Renal cortex interstitium (tissue), 15 donors: ENCODE measurements at places on chromosomes 2 and 18.
A peak's percentile ranks its signal among the peaks of the same experiment; 100 is the strongest.

DNA sequence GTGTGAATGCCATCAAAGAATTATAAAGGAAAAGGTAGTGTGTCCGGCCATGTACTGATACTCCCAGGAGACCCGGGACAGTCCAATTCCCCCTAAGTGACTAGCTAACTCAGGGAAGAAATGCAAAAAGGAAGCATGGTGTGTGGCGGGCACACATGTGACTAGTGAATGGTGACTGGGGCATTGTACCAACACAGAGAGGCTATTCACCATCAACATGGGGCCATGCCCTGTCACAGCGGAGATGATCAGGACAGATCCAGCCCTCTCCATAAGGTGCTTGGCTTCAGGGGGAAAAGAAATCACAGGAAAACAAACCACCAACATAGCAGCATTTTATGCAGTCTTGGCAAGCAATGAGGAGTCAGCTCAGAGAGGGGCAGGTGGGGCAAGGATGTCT lies 34.3 kb downstream of the FAM168B start:
- DNase-seq: no peak

DNA sequence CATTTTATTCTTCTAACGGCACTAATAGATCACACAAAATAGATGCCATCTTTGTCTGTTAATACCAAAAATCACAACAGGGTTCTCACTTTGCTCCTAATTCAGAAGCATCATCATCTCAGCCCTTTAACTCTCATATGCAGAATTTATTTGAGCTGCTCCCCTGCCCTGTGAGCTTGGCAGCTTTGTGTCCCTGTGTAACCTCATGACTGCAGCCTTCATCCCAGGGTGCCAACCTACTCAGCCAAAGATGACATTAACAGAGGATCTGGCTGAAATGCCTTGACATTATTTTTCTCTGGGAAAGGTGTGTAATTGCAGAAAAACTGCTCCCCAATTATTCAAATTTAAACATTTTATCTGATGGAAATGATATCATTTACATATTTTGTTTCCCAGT lies 319.4 kb downstream of the NRXN1 start:
- DNase-seq: no peak

- DNase-seq: no peak
These were observed 17.2 kb upstream of the RPL31 start for GRCh38 chr2:100984892-100985307.

- DNase-seq: no peak
These were observed 15.5 kb downstream of the TTC32 start for GRCh38 chr2:19886261-19886660.

- DNase-seq: peak; percentile 6
These were observed 419.3 kb upstream of the ACVR2A start for GRCh38 chr2:147425437-147426029.

- DNase-seq: no peak
These were observed 95.2 kb downstream of the KLHL14 start for GRCh38 chr18:32677578-32677977.

DNA sequence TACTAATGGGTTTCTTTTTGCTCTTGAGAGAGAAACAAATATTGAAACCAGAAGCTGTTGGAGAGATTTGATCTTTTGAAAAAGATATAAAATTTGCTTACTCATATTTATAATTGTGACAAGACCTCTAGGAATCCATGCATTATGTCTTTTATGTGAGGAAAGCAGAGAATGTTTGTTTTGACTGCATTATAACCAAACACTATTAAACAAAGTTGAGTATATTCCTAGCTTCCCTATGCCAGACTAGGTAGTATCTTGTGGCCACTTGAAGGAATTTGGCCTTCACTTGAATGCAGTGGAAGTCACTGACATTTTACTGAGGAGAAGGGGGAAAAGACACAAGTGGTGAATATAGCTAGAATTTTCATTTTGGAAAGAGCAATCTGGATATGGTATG lies 521.8 kb upstream of the ZEB2 start:
- DNase-seq: no peak

DNA sequence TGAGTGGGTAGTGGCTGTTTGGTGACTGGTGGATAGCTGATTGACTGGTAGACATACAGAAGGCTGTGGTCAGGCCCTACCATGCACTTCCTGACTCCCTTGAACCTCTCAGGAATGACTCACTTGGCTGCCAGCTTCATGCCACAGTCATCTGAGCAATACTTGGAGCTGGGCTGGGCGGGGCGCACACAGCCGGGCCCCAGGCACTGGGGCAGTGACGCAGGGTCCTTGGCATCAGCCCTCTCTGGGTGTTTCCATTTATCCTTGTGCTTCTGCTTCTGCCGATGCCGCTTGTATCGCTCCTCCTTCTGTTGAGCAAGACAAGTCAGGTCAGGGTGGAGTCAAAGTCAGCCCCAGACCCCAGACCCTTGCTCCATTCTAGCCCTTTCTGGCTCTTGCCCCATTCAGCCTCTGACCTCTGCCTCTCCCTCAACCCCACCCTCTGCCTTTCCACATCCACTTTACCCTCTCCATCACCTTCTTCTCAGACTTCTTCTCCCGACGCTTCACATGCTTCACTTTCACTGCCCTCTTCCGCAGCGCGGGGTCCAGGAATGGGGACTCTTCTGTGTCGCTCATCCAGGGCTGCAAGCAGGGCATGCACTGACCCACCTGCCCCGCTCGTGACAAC lies 3.0 kb upstream of the MBD1 start:
- no peak for DNase-seq

- no peak for DNase-seq
These were observed 56.9 kb downstream of the MFSD6 start for GRCh38 chr2:190465060-190465459.

GRCh38 chr2:86617153-86617552 lies 6.5 kb downstream of the RNF103 start:
- no peak for DNase-seq

- DNase-seq: no peak
These were observed 42.1 kb downstream of the ARL5A start for GRCh38 chr2:151786077-151786476.

DNA sequence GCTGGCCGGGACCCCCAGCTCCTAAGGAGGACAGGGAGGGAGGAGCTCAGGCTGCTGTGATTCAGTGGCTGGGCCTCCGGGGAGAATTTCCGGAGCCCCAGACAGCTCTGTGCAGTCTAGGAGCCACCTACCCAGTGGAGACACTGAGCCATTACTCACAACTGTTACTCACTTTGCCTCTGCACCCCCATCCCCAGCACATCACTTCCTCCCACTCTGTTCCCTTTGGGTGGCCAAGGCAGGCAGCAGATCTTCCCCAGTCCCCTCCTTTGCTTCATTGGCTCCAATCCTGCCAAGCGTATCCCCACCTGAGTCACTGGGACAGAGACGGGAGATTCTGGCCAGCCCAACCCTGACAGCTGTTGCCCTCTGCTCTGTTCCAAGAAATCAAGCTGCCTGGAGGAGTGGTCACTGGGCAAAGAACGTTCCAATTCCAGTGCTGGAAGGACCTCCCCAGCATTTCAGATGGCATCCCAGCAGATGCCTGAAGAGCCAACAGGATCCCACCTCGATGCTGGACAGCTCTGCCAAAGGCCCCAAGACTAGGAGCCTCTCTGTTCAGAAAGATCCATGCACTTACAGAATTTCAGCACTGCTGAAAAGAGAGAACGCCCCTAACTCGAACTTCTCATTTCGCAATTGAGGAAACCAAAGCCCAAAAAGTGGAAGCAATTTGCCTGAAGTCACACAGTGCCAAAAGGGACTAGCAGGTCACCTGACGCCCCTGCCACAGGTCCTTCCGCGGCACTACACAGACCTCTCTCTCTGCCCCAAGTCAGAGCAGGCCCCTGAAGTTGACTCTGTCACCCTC lies 68.3 kb downstream of the TNS1 start:
- DNase-seq: no peak

- no peak for DNase-seq
These were observed 537.5 kb downstream of the MBD2 start for GRCh38 chr18:53686965-53687364.

DNA sequence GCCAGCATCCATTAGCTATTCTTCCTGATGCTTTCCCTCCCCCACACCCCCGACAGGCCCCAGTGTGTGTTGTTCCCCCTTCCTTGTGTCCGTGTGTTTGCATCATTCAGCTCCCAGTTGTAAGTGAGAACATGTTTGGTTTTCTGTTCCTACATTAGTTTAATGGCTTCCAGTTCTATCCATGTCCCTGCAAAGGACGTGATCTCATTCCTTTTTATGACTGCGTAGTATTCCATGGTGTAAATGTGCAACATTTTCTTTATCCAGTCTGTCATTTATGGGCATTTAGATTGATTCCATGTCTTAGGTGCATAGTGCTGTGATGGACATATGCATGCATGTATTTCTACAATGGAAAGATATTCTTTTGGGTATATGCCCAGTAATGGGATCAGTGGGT lies 104.7 kb downstream of the TMEM185B start:
- DNase-seq: no peak

DNA sequence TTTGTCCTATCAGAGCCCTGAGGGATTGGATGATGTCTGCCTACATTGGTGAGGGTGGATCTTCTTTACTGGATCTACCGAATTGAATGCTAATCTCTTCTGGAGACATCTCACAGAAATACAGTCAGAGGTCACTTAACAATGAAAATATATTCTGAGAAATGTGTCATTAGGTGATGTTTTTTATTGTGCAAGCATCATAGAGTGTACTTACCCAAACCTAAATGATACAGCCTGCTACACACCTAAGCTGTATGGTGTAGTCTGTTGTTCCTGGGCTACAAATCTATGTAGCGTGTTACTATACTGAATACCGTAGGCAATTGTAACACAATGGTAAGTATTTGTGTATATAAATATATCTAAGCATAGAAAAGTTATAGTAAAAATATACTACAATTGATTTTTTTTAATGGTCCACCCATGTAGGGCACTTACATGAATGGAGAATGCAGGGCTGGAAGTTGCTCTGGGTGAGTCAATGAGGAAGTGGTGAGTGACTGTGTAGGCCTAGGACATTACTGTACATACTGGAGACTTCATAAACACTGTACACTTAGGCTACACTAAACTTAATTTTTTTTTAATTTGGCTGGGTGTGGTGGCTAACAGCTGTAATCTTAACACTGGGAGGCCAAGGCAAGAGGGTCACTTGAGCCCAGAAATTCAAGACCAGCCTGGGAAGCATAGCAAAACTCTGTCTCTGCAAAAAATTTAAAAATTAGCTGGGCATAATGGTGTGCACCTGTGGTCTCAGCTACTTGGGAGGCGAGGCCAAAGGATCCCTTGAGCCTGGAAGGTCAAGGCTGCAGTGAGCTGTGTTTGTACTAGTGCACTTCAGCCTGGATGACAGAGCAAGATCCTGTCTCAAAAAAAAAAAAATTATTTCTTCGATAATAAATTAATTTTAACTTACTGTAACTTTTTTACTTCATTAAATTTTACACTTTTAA lies 226.3 kb upstream of the UBE2E3 start:
- DNase-seq: no peak

DNA sequence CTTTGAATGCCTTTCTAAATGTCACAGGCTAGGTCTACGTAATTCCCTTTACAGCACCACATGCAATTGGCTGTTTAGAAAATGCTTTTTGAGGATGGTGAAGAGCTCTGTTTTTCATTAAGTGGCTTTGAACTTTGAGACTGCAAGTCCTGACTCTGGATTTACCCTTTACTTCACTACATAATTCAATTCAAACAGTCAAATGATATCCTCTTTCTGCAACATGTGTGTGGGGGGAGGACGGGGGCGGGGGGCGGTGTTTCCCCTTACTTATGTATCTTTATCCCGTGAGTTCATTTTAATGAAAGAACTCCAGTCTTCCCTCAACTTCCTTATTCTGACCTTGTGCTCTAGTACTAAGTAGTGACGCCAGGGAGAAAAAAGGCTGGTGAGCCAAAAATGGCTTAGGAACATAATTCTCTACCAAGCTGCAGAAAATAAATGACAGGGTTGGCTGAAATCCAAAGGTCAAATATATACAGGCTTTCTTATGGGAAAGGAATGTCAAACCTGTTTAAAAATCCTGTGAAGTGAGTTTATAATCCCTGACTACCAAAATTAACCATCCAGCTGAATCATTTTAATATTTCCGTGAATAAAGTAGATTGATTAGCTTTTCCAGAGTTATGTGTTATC lies 119.6 kb downstream of the SLC8A1 start:
- DNase-seq: peak; percentile 78

DNA sequence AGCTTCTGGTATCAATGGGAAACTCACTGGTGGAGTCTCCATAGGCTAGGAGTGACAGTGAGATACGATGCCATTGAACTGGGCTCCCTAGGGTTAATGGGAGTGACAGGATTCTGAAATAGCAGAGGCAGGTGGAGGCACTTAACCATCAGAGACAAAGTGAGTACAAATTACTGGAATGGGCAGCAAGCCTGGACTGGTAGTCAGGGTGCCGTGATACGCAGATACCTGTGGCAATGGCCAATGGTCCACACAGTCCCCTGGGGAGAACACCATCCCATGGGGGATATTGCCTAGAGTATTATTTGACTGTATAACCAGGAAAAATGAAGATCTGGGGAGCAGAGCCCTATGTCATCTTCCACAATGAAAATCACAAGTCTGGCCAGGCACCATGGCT lies 17.3 kb downstream of the CHCHD5 start:
- DNase-seq: no peak

DNA sequence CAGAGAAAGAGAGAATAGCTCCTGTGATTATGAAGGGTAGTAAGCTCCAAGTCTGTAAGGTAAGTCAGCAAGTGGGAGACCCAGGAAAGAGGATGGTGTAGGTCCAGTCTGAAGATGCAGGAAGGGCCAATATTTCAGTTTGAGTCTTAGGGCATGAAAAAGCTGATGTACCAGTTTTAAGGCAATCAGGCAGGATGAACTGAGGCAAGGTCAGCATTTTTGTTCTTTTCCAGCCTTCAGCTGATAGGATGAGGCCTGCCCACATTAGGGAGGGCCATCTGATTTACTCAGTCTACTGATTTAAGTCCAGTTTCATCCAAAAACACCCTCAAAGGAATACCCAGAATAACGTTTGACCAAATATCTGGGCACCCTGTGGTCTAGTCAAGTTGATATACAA lies 347.3 kb downstream of the CMPK2 start:
- DNase-seq: no peak

- DNase-seq: no peak
These were observed 47.2 kb downstream of the RAD51AP2 start for GRCh38 chr2:17470855-17471641.

GRCh38 chr2:67389286-67389685 lies 7.8 kb upstream of the ETAA1 start:
- no peak for DNase-seq
